A673 (cell line): ENCODE measurements at places on chromosomes 11 and 22. TPM values are rescaled to one million over a fixed set of nuclear protein-coding genes. Genes with fewer than 3 reads are reported as not detected.

- H3K4me3 ChIP-seq = no peak overlapping the region
- DNase-seq = no peak
- no peak overlapping the region for H3K27ac ChIP-seq
- no peaks in the 10 kb centered on the region for H3K27me3 ChIP-seq
Observed at GRCh38 chr11:95917193-95918036, 6.5 kb downstream of the MTMR2 start.

TOB2 gene
- total RNA-seq = 48.1 and 53.8 TPM in 2 replicates

GRCh38 chr11:22521226-22521625 is 104.4 kb downstream of the FANCF start:
- peak; percentile 4 for DNase-seq
- H3K27ac ChIP-seq = no peak overlapping the region
- H3K36me3 ChIP-seq = no peaks in the 10 kb centered on the region
- H3K27me3 ChIP-seq = no peaks in the 10 kb centered on the region

- H3K4me1 ChIP-seq = peaks cover 49% of the 10 kb centered on the region
- H3K27me3 ChIP-seq = no peaks in the 10 kb centered on the region
- no peaks in the 10 kb centered on the region for H3K36me3 ChIP-seq
- DNase-seq = peak; percentile 43
- no peak overlapping the region for H3K27ac ChIP-seq
Observed at GRCh38 chr22:24485608-24486007, 9.5 kb upstream of the UPB1 start.

DNA sequence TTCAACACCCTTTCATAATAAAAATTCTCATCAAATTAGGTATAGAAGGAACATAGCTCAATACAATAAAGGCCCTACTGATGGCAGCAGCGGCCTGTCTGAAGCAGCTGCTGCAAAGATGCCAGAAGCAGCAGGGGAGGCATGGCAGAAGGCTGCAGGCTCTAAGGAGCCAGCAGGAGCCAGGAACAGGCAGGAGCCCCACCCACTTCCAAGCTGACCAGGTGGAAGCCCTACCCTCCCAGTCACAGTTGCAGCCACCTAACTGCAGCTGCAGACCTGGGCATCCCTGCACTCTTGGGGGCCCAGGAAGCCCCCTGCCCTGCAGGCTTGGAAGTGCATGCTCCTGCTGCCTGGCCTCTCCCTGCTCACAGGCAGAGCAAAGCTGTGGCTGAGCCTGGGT is 18.2 kb upstream of the OR6A2 start:
- no peaks in the 10 kb centered on the region for H3K27me3 ChIP-seq
- DNase-seq = peak; percentile 4
- no peaks in the 10 kb centered on the region for H3K36me3 ChIP-seq
- H3K4me3 ChIP-seq = no peak overlapping the region
- H3K4me1 ChIP-seq = no peaks in the 10 kb centered on the region

ASRGL1 gene
- 37.7 and 40.1 TPM in 2 replicates for total RNA-seq

- no peaks in the 10 kb centered on the region for H3K36me3 ChIP-seq
- no peak overlapping the region for H3K27ac ChIP-seq
- no peak overlapping the region for H3K4me3 ChIP-seq
- no peak for DNase-seq
- H3K4me1 ChIP-seq = no peaks in the 10 kb centered on the region
Observed at GRCh38 chr11:86182976-86183584, 61.5 kb upstream of the EED start.

- H3K27ac ChIP-seq = no peak overlapping the region
- no peaks in the 10 kb centered on the region for H3K4me1 ChIP-seq
- H3K4me3 ChIP-seq = no peak overlapping the region
- DNase-seq = no peak
- no peaks in the 10 kb centered on the region for H3K27me3 ChIP-seq
Observed at GRCh38 chr11:10818594-10818993, 9.9 kb upstream of the EIF4G2 start.

- H3K27me3 ChIP-seq = peaks cover 33% of the 10 kb centered on the region
- H3K4me3 ChIP-seq = no peak overlapping the region
- DNase-seq = no peak
- no peaks in the 10 kb centered on the region for H3K36me3 ChIP-seq
Observed at GRCh38 chr22:25566898-25567235, 2.4 kb downstream of the GRK3 start.

RELT gene
- total RNA-seq = 16.2 and 20.9 TPM in 2 replicates

SYT7 gene
- total RNA-seq = 1.3 and 2.0 TPM in 2 replicates

- H3K4me3 ChIP-seq = no peak overlapping the region
- no peak overlapping the region for H3K27ac ChIP-seq
- no peaks in the 10 kb centered on the region for H3K4me1 ChIP-seq
- no peaks in the 10 kb centered on the region for H3K27me3 ChIP-seq
Observed at GRCh38 chr11:69416762-69417698, 64.4 kb upstream of the LINC01488 start.

MPPED2 gene
- total RNA-seq = 2.0 and 3.4 TPM in 2 replicates

SYTL2 gene
- 0.59 and 0.77 TPM in 2 replicates for total RNA-seq

GRCh38 chr11:1523779-1524178 is 37.2 kb upstream of the MOB2 start:
- H3K27me3 ChIP-seq = no peaks in the 10 kb centered on the region
- H3K27ac ChIP-seq = no peak overlapping the region
- H3K4me1 ChIP-seq = no peaks in the 10 kb centered on the region
- no peak overlapping the region for H3K4me3 ChIP-seq

POLD4 gene
- total RNA-seq = 13.2 and 14.3 TPM in 2 replicates

TP53I11 gene
- 52.0 and 80.9 TPM in 2 replicates for total RNA-seq

DNA sequence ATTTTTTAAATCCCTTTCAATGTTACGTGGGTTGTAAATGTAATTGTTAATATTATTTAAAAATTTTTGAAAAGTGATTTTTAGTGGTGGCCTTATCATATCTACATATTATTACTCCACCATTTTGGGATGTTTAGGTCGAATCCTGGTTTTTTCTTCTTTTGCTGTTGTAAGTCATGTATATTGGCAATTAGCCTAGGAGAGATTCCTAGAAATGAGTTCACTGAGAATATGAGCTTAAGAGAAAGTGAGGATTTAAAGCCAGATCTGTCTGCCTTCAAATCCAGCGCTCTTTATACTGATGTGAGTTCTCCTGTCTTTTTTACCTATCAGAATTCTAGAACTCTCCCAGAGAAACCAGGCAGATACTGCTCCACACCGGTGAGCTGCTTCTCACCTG is 56.1 kb downstream of the PTPRJ start:
- no peaks in the 10 kb centered on the region for H3K36me3 ChIP-seq
- no peaks in the 10 kb centered on the region for H3K4me1 ChIP-seq
- H3K27me3 ChIP-seq = no peaks in the 10 kb centered on the region
- no peak for DNase-seq

- DNase-seq = no peak
- H3K36me3 ChIP-seq = no peaks in the 10 kb centered on the region
- no peaks in the 10 kb centered on the region for H3K27me3 ChIP-seq
- no peak overlapping the region for H3K27ac ChIP-seq
- H3K4me1 ChIP-seq = no peaks in the 10 kb centered on the region
Observed at GRCh38 chr22:20651286-20651685, 122.6 kb upstream of the SERPIND1 start.

OR52E8 gene
- not detected in 2 replicates for total RNA-seq

- H3K4me3 ChIP-seq = no peak overlapping the region
- no peaks in the 10 kb centered on the region for H3K4me1 ChIP-seq
- no peak overlapping the region for H3K27ac ChIP-seq
- no peak for DNase-seq
- H3K27me3 ChIP-seq = no peaks in the 10 kb centered on the region
- H3K36me3 ChIP-seq = no peaks in the 10 kb centered on the region
Observed at GRCh38 chr11:227824-228379, 8.2 kb downstream of the SIRT3 start.

DNA sequence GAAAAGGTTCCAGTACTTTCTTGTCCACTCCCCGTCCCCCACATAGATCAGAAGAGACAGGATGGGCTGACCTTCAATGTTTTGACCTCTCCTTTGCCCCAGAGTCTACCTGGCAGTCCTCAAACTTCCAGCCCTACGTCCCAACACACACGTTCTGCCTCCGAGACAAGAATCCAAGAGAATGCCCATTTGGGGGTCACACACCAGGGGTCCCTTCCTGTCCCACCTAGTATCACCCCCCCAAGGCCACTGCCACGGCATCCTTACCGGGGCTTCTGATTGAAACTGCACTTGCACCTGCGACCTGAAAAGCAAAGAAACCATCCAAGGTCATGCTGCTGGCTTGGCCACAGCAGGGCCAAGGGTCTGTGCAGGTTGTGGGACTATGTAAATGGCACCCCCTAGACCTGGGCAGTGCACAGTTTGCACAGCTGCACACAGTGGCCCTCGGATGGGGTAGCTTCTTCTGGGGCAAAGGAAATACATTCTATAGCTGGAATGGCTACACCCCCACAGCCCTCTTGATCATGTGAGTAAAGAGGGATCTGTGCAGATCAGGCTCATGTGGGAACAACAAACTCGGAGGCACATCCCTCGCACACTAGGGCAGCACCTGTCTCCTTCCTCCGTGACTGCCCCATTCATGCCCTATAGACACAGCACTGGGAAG is 16.5 kb upstream of the FXYD2 start:
- no peak for DNase-seq
- no peaks in the 10 kb centered on the region for H3K4me1 ChIP-seq
- H3K4me3 ChIP-seq = no peak overlapping the region
- H3K27me3 ChIP-seq = no peaks in the 10 kb centered on the region
- H3K27ac ChIP-seq = no peak overlapping the region

PNPLA2 gene
- 45.0 and 45.4 TPM in 2 replicates for total RNA-seq

ZC3H12C gene
- total RNA-seq = 18.7 and 21.7 TPM in 2 replicates

BRSK2 gene
- total RNA-seq = 2.2 and 3.6 TPM in 2 replicates

CHEK1 gene
- total RNA-seq = 135 and 146 TPM in 2 replicates

- H3K4me1 ChIP-seq = peaks cover 7% of the 10 kb centered on the region
- H3K27ac ChIP-seq = no peak overlapping the region
- H3K36me3 ChIP-seq = no peaks in the 10 kb centered on the region
- no peak for DNase-seq
- no peak overlapping the region for H3K4me3 ChIP-seq
Observed at GRCh38 chr11:1514336-1515061, 27.9 kb upstream of the MOB2 start.

GRCh38 chr11:17954395-17955252 is 58.2 kb downstream of the SERGEF start:
- H3K27ac ChIP-seq = no peak overlapping the region
- H3K36me3 ChIP-seq = no peaks in the 10 kb centered on the region
- DNase-seq = no peak
- no peaks in the 10 kb centered on the region for H3K27me3 ChIP-seq
- no peak overlapping the region for H3K4me3 ChIP-seq
- no peaks in the 10 kb centered on the region for H3K4me1 ChIP-seq

DNA sequence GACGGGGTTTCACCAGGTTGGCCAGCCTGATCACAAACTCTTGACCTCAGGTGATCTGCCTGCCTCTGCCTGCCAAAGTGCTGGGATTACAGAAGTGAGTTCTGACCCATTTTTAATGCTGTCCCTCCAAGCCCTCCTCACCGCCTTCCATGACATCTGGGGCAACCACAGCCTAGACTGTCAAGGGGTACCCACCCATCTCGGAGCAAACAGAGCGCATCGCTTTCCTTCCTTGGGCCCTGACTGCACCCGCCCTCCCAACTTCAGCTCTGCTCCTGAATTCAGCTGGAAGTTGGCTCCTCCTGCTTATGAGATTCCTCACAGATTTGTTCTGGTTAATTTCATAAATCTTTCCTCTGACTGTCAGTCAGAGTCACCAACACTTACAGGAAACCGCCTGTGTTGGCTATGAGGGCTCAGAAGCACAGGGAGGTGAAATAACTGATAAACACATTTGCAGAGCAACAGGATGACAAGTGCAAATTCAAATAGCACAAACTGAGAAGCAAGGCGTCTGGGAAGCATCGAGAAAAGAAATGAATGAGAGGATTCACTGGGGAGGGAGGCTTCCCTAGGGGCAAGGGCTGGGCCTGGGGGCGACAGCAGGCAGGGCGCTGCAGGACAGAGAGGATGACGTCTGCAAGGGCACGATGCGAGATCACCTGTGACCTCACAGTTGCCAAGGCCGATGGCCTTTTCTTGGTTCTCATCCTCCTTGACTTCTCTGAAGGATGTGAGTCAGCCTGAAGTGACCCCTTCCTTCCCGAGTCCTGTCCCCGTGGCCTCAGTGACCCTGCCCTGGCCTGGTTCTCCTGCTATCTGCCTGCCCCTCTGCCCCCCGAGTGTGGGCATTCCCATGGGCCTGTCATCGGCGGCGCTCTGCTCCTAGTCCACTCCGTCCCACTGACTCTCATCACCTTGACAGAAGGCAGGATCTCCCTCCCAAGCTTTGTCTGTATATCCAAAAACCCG is 6.1 kb downstream of the IFT27 start:
- no peak for DNase-seq
- no peak overlapping the region for H3K4me3 ChIP-seq
- H3K27me3 ChIP-seq = no peaks in the 10 kb centered on the region
- no peak overlapping the region for H3K27ac ChIP-seq
- peaks cover under 1% of the 10 kb centered on the region for H3K4me1 ChIP-seq

GRCh38 chr11:67576735-67577475 is 6.7 kb upstream of the GSTP1 start:
- no peak overlapping the region for H3K4me3 ChIP-seq
- no peak for DNase-seq
- H3K27ac ChIP-seq = no peak overlapping the region
- H3K27me3 ChIP-seq = no peaks in the 10 kb centered on the region

DNA sequence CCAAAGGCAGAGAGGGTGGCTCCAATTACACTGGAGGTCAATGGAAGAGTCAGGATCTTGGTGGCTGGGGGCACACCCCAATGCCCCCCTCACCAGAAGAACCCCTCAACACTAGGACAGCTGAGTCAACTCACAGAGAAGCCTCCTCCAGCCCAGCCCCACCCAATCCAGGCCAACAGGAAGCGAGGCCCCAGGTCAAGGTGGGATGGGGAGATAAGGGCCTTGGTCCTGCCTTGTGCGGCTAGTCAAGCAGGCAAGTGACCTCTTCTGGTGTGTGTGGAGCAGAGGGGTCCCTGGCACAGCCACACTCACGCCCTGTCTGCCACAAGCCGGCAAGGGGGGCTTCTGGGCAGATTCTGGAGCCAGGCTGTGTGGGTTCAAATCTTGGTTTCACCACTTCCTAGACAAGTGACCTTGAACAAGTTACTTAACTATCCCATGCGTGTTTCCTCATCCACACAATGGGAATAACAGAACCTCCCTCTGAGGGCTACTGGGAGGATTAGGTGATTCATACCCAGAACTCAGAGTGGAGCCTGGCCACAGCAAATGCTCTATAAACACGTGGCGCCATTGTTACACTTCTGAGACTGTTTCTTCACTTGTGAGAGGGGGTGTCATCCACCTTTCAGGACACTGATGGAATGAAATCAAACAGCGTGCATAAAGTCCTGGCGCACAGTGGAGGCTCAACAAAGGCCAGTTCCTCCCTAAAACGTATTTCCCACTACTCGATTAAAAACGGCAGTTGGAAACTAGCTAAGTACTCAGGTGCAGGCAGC is 3.2 kb downstream of the TTLL12 start:
- peaks cover 44% of the 10 kb centered on the region for H3K36me3 ChIP-seq
- no peak overlapping the region for H3K4me3 ChIP-seq
- no peak overlapping the region for H3K27ac ChIP-seq
- no peaks in the 10 kb centered on the region for H3K27me3 ChIP-seq

DNA sequence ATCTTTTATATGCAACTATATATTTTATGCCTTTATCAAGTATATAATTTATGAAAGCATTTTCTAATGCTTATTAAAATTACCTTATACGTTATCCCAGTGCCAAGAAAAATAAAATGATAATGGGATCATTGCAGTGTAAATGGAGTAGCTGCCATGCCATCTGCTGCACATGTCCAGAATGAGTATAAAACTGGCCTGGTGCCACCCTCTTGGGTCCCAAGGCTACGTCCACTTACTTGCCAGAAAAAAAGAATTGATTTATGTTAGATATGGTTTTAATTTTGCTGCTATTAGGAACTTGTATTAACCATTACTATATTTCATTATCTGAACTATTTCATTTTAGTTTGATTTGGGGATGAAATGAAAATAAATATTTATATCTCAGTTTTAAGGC is 1127.1 kb upstream of the CNTN5 start:
- no peaks in the 10 kb centered on the region for H3K27me3 ChIP-seq
- H3K4me3 ChIP-seq = no peak overlapping the region
- H3K27ac ChIP-seq = no peak overlapping the region
- no peaks in the 10 kb centered on the region for H3K36me3 ChIP-seq
- no peaks in the 10 kb centered on the region for H3K4me1 ChIP-seq
